Left lung (tissue), 14 donors: ENCODE measurements at places on chromosomes 6 and 20.
A peak's percentile ranks its signal among the peaks of the same experiment; 100 is the strongest.

GRCh38 chr6:110325197-110325596, 33.0 kb downstream of the METTL24 start:
- peaks cover 13% of the 10 kb centered on the region for H3K4me1 ChIP-seq
- H3K4me3 ChIP-seq: no peak overlapping the region
- no peak overlapping the region for H3K27ac ChIP-seq
- H3K36me3 ChIP-seq: no peaks in the 10 kb centered on the region

DNA sequence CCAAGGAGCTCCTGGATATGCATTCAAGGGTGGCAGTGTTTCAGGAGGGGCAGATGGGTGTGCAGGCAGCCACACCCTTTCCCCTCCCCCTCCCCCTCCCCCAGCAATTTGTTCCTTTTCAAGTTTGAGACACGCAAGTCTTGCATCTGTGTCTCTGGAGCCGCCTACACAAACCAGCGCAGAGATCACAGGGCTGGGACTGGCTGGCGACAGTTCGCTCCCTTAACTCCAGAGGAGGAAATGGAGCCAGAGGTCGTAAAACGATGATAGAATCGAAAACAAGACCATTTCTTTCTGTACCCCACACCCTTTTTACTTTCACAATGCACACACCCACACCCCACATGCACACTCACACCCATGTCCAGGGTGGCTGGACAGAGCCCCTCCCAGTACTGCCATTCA, 163.1 kb downstream of the LY86 start:
- H3K27ac ChIP-seq: peak overlapping the region; percentile 85
- no peak overlapping the region for H3K4me3 ChIP-seq
- no peaks in the 10 kb centered on the region for H3K27me3 ChIP-seq
- peaks cover 53% of the 10 kb centered on the region for H3K4me1 ChIP-seq
- DNase-seq: no peak

- H3K4me3 ChIP-seq: no peak overlapping the region
- DNase-seq: no peak
- no peaks in the 10 kb centered on the region for H3K4me1 ChIP-seq
- no peak overlapping the region for H3K27ac ChIP-seq
- H3K27me3 ChIP-seq: no peaks in the 10 kb centered on the region
- H3K36me3 ChIP-seq: no peaks in the 10 kb centered on the region
Observed at GRCh38 chr6:74091136-74091793, 395.3 kb downstream of the CD109 start.

GRCh38 chr20:32534661-32535240, 50.4 kb downstream of the NOL4L start:
- H3K4me1 ChIP-seq: peaks cover 44% of the 10 kb centered on the region
- H3K36me3 ChIP-seq: no peaks in the 10 kb centered on the region
- H3K27me3 ChIP-seq: peaks cover 19% of the 10 kb centered on the region
- no peak overlapping the region for H3K27ac ChIP-seq

DNA sequence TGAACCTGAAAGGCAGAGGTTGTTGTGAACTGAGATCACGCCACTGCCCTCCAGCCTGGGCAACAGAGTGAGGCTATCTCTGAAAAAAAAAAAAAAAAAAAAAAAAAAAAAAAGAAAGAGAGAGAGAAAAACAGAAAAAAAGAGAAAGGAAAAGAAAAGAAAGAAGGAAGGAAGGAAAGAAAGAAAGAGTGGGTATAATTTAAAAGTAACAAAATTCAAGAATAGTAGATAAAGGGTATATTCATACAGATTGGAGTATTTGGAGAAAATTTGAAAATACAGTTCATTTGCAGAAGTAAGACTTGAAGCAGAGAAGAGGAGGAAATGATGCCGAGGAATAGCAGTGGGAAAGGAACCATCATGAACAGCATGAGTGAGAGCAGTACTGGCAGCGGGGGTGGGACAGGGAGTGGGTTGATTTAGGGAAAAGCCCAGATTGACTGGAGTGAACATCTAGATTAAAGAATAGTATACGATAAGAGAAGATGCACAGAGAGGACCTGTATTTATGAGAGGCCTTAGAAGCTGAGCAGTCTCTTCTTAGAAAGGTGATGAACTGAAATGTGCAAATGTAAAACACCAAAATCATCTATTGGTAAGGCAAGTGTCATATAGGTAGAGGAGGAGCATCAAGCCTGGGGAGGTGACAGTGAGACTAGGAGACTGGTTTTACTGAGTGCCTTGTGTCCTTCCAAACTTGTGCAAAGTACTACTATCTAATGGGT, 17.8 kb upstream of the HLA-DRB1 start:
- no peak overlapping the region for H3K4me3 ChIP-seq
- DNase-seq: no peak
- H3K4me1 ChIP-seq: no peaks in the 10 kb centered on the region
- no peaks in the 10 kb centered on the region for H3K36me3 ChIP-seq
- peak overlapping the region; percentile 5 for H3K27ac ChIP-seq

DNA sequence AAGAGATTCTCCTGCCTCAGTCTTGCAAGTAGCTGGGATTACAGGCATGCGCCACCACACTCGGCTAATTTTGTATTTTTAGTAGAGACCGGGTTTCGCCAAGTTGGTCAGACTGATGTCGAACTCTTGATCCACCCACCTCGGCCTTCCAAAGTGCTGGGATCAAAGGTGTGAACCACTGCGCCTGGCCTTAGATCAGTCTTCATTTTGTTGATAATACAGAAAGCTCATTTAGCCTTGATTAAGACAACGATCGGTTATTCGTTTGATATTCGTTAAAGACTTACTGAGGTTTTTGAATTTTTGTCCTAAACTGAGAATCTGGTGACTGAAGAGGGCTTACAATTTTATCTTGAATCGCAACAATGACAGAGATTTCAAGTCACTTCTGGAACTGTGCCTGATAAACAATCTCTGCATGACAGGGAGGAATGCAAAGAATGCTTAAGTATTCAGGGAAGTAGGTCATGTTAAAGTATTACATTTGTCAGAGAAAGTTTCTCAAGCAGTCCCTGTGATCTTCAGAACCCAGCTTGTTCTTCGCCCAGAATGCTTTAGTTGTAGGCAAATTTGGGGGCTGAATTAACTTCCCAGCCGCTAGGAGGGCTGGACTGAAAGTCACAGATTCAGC, 14.8 kb downstream of the AKAP12 start:
- peak overlapping the region; percentile 44 for H3K27ac ChIP-seq
- H3K36me3 ChIP-seq: no peaks in the 10 kb centered on the region
- no peaks in the 10 kb centered on the region for H3K27me3 ChIP-seq
- peak; percentile 49 for DNase-seq
- H3K4me1 ChIP-seq: peaks cover 8% of the 10 kb centered on the region

DNA sequence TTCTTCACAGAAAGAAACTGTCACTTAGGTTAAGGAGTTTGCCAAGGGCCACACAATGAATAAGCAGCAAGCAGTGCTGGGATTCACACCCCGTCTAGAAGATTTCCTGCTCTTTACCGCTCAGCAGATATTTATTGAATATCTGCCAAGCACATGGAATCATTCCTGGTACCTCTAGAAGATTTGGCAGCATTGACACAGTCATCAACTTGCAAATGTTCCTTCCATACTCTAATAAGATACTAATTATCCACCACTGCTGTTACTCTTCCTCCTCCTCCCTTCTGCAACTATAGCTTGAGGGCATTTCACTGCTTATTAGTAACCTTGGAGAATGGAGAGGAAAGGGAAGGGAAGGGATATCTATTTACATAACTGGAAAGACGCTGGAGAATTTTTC, 13.0 kb downstream of the MOXD1 start:
- H3K36me3 ChIP-seq: no peaks in the 10 kb centered on the region
- no peaks in the 10 kb centered on the region for H3K27me3 ChIP-seq
- no peak overlapping the region for H3K4me3 ChIP-seq
- H3K4me1 ChIP-seq: no peaks in the 10 kb centered on the region
- DNase-seq: no peak
- no peak overlapping the region for H3K27ac ChIP-seq

DNA sequence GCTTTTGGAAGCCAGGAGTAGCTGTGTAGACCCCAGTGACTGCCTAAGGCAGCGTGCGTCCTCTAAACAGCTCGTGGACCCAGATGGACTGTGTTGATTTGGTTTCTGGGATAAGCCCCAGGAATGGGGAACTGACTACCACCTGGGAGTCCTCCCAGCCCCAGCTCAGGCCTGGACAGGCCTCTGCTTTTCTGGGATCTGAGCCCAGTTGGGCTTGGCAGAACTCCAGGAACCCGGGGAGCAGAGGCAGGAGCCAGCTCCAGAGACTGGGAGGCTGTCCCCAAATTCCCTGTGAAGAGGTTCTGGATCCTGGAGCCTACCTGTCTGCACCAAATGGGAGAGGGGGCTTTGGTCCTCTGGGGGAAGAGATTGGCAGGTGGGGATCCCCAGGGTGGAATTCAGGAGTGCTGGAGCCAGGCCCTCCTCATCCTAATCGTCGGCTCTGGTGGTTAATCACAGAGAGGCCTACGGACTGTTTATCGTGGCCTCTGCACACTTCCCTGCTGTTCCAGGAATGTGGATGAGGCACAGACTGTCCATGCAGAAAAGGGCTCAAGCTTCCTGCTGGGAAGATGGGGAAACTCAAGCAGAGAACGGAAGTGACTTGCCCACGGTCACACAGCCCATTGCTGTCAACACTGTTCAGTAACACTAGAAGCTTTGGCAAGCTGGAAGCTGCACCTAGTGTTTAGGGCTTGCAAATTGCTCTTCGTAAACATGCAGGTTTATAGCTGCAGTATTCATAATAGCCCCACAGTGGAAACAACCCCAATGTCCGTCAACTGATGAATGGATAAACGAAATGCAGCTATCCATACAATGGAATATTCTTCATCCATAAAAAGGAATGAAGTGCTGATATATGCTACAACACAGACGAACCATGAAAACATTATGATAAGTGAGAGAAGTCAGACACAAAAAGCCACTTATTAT, 100.6 kb downstream of the KCNB1 start:
- no peaks in the 10 kb centered on the region for H3K4me1 ChIP-seq
- no peaks in the 10 kb centered on the region for H3K36me3 ChIP-seq
- no peak overlapping the region for H3K4me3 ChIP-seq
- H3K27ac ChIP-seq: no peak overlapping the region

- no peaks in the 10 kb centered on the region for H3K36me3 ChIP-seq
- no peaks in the 10 kb centered on the region for H3K27me3 ChIP-seq
- no peak for DNase-seq
Observed at GRCh38 chr6:11460001-11460668, 77.4 kb upstream of the TMEM170B start.

- no peak for DNase-seq
- H3K27me3 ChIP-seq: no peaks in the 10 kb centered on the region
- no peak overlapping the region for H3K27ac ChIP-seq
- H3K36me3 ChIP-seq: no peaks in the 10 kb centered on the region
- no peaks in the 10 kb centered on the region for H3K4me1 ChIP-seq
Observed at GRCh38 chr6:19209202-19209601, 628.0 kb upstream of the ID4 start.

- H3K27me3 ChIP-seq: no peaks in the 10 kb centered on the region
- H3K4me1 ChIP-seq: no peaks in the 10 kb centered on the region
- no peak for DNase-seq
- H3K36me3 ChIP-seq: no peaks in the 10 kb centered on the region
Observed at GRCh38 chr6:143522039-143522600, 10.6 kb upstream of the FUCA2 start.

DNA sequence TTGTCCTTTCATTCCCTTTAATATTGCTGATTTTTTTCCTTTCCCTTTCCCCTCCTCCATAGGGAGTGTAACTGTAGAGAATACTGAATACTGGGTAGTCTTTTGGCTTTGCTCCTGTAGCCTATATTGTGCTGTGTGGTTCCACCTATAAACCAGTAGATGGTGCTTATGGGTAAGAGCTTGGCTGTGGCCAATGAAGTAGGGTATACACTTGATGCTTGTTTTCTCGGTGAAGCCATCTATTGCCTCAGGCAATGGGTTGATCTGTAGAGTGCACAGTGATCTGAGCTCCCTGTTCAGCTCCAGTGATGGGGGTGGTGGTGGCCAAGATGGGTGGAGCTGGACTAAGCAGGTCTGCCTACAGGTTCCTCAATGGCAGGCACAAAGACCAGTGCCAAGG, 203.3 kb upstream of the IMPG1 start:
- no peaks in the 10 kb centered on the region for H3K27me3 ChIP-seq
- no peak overlapping the region for H3K4me3 ChIP-seq
- H3K4me1 ChIP-seq: no peaks in the 10 kb centered on the region

GRCh38 chr6:71190809-71191208, 97.8 kb upstream of the OGFRL1 start:
- no peak overlapping the region for H3K4me3 ChIP-seq
- H3K4me1 ChIP-seq: no peaks in the 10 kb centered on the region
- peak; percentile 10 for DNase-seq

DNA sequence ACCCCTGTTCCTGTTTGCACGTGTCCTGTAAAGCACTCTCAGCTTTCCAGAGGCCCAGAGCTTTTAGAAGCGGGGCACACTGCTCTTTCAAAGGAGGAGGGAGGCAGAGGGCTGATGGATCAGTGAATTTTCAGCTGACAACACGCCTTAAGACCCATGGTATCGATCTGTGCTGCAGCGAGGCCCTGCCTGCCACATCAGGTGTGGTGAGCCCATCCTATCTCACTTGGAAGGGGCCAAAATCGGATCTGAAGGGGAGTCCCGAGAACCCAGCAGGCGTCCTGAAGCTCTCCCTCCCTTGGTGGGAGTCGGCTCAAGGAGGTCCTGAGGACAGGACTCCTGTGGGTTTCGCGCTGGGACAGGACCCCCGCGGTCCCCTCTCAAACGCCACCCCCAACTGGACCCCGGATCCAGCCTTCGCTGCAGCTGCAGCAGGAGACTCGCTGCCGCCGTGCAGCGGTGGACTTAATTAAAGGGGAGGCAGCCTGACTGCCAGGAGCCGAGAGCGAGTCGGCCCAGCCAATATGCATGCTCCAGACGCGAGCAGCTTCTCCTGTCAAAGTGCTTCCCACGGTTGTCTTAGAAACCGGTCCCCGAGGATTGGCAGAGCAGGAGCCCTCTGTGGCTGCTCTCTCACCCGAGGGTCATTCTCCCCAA, 580.0 kb upstream of the ZNF337 start:
- H3K27me3 ChIP-seq: no peaks in the 10 kb centered on the region
- no peak for DNase-seq
- H3K36me3 ChIP-seq: no peaks in the 10 kb centered on the region
- no peaks in the 10 kb centered on the region for H3K4me1 ChIP-seq

DNA sequence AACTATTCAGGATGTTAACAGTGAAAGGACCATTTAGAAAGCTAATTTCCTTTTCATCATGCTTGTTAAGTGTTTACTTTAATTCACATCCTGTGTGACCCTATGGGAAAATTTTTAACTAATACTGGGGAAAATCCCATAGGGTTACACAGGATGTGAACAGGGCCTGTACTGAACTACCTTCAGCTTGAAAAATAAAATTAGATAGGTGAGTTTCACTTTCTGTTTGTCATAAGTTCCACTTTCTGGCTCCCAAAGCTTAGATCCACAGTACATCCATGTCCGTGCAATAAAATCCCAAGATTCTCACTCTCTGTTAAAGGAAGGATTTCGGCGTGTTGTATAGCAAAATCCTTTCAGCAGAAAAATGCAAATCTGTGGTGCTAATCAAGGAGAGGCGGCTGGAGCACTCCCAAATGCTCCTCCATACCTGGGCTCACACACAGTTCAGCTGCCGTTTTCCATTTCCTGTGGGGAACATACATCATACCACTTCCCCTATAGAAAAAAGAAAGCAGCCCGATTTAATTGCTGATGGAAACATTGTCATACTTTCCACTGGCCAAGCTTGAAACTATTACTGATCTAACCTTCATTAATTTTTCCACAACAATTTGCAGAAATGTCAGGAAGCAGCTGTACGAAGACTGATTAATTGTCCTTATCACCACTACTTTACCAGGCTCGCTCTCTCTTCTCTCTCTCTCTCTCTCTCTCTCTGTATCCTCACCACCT, 125.2 kb downstream of the HIVEP2 start:
- no peak for DNase-seq
- no peaks in the 10 kb centered on the region for H3K36me3 ChIP-seq
- H3K27ac ChIP-seq: peak overlapping the region; percentile 69
- H3K4me1 ChIP-seq: peaks cover 28% of the 10 kb centered on the region
- peak overlapping the region; percentile 18 for H3K4me3 ChIP-seq
- H3K27me3 ChIP-seq: no peaks in the 10 kb centered on the region

GRCh38 chr6:22146678-22146930, 150.2 kb downstream of the PRL start:
- no peaks in the 10 kb centered on the region for H3K36me3 ChIP-seq
- no peak overlapping the region for H3K27ac ChIP-seq
- no peak overlapping the region for H3K4me3 ChIP-seq
